ENCODE measurements at places on chromosomes 1 and 21.

DNA sequence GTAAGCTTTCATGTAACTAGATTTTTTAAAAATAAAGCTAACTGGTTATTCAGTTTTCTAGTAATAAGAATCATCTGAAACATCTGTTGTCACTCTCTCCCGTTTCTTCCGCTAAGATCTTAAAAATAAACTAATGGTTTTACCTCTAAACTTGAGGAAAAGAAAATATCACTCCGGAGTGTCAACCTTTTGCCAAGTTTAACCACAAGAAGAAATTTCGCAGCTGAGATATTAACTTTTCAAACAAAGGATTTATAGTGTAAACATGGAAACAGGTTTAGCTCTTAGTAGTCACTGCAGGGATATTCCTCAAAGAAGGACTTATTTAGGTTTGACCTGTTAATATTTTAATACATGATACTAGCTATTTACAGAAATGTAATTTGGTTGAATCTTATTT, 954.9 kb downstream of the ADGRL2 start:
- no peak for DNase-seq

- DNase-seq = no peak
Measured at GRCh38 chr1:44515416-44515815, 110.4 kb downstream of the RNF220 start.

GRCh38 chr1:236222632-236223031, 59.1 kb downstream of the ERO1B start:
- DNase-seq = no peak

DNA sequence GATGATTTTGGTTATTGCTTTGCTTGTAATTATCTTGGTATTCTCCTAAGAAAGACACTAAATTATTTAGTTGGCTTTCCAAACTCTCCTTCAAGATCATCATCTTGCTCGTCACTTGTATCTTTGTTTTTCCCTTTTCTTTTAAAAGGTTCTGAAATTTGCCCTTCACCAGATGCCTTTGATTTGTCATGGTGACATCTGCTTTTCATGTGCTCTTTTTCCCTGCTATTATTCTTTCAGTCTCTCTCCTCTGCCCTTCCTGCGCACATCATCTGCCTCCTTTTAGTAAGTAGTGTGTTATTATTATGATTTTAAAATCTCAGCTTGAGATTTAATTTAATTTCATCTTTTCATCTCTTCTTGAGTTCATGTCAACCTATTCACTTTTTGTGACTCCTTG, 92.1 kb downstream of the BACH1 start:
- DNase-seq = no peak

DNA sequence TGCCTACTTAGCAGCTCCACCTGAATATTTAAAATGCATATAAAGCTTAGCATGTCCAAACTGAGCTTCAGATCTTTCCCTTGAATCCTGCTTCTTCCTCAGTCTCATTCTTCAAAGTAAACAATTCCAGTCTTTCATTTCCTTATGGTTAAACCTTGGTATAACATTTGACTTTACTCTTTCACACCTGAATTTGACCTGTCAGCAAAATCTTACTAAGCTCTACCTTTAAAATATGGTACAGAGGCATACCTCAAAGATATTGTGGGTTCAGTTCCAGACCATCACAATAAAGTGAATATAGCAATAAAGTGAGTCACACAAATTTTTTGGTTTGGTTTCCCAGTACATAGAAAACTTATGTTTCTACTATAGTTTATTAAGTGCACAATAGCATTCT, 42.5 kb upstream of the RNF11 start:
- DNase-seq = no peak

DNA sequence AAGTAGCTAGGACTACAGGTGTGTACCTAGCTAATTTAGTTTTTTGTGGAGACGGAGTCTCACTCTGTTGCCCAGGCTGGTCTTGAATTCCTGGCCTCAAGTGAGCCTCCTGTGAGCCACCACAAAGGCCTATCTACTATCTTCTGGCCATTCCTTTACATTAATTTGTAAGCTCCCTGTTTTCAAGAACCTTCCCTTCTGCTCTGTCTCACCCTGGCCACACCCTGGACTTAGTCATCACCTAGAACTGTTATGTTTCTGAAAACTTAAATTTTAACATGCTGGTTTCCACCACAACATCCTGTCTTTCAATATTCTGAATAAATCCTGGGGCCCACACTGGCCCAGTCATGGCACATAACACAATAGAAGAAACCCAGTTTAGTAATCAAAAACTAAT, 4.9 kb upstream of the B4GALT3 start:
- no peak for DNase-seq

- no peak for DNase-seq
Measured at GRCh38 chr1:245264226-245264625, 109.4 kb downstream of the KIF26B start.

GRCh38 chr1:93716163-93716562, 34.5 kb upstream of the BCAR3 start:
- no peak for DNase-seq

DNA sequence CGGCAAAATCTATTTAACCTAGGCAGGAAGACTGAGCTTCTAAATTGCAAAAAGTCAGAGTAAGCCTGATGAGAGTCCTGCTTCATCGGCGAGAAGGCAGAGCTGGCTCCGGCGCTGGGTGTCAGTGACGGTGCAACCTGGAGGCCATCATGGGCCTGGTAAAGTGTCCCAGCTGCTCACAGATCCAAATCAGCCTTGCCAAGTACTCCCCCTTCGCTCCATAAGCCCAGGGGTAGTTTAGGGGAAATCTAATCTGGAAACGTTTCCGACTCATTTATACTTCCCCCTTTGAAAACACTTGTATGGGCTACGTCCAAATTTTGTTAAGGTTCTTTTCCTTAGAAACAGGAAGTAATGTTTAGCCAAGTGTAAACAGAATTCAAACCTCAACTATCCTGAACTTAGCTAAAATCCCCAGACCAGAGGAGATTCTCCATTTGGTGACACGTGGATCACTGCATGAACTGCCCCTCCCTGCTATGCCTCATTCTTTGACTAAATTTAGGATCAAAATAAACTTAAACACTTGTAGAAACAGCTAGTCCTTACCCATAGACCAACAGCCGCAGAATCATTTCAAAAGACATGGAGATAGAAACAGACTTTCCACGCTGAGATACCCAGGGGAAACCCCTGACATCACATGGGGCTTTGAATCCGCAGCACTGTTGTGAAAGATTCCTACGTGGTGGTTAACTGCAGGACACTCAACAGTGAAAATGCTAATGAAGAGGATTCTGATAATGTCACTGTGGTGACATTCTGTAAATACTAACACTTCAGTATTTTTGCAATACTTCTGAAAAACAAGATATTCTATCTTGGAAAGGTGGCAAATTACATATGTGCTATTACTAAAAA, 172.7 kb downstream of the TGFBR3 start:
- no peak for DNase-seq

- DNase-seq = no peak
Measured at GRCh38 chr1:86389307-86389706, 6.8 kb downstream of the ODF2L start.

- DNase-seq = no peak
Measured at GRCh38 chr1:39819091-39819812, 30.6 kb upstream of the BMP8B start.

DNA sequence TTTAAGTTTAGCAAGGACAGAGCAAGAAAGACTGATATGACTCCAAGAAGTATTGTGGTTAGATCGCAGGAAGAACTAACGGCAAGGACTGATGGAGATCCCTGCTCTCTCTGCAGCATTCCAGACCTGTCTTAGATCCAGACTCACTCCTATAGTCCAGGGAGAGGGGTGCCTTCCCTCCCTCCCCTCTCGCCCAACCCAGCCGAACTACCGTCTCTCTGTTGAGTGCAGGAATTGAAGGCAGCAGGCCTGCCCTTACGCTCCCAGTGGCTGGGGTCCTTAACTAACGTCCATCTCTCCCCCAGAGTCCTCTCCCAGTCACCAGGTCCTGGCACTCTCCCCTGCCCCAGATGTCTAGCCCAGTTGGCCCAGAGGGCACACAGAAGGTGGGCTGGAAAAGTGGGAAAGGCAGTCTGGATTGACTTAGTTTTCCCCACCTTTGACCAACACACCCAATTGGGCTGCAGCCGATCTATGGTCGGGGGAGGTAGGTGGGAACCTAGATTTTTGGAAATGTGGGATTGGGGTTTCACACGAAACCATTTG, 1.1 kb downstream of the CRABP2 start:
- no peak for DNase-seq

DNA sequence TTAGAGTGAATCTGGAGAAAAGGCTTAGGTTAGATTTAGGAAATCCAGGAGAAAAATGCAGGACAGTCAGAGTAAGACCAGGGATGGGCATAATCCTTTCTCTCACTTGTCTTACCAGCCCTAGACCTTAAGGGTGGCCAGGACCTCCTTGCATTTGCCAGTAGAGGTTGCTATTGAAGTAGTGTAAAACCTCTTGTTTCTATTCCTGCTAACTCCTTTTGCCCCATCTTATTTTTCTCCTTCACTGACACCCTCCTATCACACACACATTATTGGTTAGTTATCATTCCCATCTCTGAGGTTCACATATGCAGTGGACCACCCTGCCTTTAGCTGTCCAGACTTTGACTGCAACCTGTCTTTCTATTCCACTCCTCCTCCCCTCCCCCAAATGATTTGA, 75.0 kb upstream of the MACF1 start:
- DNase-seq = no peak

DNA sequence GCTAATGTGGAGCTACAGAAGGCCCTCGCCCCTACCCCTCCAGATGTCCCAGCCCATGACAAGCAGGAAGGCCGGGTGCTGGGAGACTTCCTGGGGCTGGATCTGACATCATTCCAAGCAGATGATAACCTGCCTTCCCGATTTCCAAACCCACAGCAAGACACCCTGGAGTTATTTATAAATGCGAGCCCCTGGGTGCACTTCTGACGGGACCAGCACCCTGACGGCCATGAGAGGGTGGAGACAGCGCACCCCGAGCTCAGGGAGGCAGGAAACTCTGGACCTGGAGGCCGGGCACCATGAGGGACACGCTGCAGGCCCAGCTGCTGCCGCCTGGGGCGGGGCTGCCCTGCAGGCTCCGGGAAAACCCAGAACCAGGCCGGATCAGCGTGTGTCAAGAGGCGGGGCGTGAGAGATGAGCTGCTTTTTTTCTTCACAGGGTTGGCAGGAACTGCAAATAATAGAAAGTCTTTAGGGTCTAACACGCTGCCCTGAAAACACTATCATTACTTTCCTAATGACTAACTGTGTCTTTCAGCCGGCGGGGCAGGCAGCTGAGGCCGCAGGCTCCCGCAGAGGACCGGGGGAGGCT, 2.5 kb upstream of the PCBP3 start:
- DNase-seq = peak; percentile 74

DNA sequence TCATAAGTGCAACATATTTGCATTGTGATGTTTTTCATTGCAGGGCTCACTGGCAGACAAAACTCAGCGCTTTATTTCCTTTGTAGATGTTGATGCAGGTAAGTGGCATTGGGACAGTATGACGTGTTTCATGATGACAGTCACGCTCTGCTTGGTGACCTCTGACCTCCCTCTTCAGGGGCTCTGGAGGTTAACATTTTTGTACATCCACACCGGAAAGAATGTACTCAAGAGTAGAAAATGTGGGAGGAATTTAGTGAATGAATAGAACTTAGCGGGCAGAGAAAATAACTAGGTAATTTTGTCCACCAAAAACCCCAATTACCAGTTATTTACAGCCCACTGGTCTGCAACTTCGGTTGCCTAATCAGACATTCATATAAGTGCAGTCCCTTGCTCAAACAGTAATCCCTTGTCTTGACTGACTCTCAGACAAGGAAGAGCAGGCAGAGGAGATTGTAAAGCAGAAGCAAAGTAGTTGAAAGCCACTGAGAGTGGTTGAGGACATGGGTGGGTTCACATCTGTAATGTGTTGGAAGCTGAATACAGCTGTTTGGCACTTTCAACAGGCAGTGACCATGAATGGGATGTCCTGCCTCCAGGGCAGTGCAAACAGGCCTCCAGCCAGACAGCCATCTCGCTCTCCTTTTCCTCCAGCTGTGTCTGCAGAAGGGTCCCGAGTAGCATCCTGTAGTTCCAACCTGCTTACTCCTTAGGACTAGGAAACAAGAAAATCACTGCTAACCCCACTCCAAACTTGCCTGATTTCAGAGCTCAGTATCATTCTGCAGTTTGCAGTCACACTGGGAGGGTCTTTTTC, 188.9 kb downstream of the NRIP1 start:
- DNase-seq = no peak

DNA sequence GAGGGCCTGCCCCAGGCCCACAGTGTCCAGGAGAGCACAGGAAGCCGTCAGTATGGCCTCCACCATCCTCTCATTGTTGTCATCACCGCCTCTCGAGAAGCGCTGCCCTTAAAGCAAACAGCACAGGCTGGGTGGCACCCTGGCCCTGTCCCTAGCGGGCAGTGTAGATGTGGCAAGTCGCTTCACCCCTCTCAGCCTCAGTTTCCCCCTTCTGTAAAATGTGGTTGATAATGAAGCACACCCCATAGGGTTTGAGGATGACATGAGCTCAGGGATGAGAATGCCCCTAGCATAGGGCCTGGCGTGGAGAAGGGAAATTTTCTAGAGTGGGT, 13.4 kb downstream of the PLA2G2F start:
- no peak for DNase-seq

- no peak for DNase-seq
Measured at GRCh38 chr1:64280001-64280400, 76.6 kb downstream of the UBE2U start.

DNA sequence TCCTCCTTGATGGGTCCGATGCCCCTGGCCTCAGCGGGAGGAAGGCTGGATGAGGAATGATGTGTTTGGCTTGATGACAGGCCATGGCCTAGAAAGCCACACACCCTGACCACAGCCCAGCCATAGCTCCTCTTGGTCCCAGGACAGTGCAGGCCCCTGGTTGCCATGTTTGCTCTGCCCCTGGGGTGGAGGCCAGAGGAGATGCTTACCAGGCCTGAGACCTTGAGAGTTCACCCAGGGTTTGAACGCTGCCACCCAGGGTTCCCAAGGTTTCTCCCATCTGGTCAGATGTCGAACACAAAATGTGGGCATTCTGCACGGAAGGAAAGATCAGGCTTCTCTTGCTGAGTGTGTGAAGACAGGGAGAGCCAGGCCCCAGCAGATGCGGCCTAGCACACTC, 2.6 kb downstream of the C1orf226 start:
- DNase-seq = peak; percentile 81

- DNase-seq = no peak
Measured at GRCh38 chr1:147600119-147601111, 59.1 kb downstream of the BCL9 start.

GRCh38 chr1:181501612-181502011, 18.3 kb downstream of the CACNA1E start:
- no peak for DNase-seq

GRCh38 chr1:165467706-165468105, 22.8 kb upstream of the RXRG start:
- DNase-seq = no peak

DNA sequence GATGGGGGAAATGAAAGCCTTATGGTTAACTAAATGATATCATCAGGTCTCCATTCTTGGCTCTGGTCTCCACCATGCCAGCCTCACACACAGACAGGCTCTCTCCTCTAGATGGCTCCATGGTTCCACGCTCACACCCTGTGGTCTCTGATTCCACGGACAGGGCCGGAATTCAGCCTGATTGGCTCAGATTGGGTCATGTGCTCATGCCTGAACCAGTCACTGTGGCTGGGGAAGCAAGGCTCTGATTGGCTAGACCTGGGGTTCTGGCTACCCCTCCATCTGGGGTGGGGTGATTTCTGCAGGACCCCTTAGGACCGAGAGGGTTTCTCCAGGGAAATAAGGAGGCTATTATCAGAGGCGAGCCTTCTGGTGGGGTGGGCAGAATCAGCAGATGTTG, 277.0 kb downstream of the PTPRU start:
- DNase-seq = peak; percentile 32

GRCh38 chr21:28138272-28138671, 854.4 kb downstream of the LTN1 start:
- DNase-seq = no peak
